DMS53 (cell line): ENCODE measurements at places on chromosomes 7 and 10.

DNA sequence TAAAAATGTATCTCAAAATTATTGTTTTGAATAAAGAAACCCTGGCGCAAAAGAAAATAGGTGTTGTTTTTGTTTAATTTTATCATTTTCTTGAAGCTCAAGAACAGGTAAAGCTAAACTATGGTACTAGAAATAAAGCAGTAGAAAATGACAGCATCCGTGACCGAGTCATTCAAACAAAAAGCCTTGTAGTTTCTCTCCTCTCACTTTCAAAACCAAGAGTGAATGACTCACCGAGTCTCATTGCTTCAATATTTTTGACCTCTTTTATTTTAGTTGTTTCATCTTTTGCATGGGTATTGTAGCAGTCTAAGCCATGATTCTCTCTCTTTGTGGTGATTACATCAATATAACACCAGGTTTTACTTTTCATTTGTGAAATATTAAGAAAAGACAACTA lies 396.5 kb downstream of the POM121L12 start:
- DNase-seq: no peak

GRCh38 chr10:86090807-86091206 lies 275.8 kb downstream of the GRID1 start:
- DNase-seq: no peak

GRCh38 chr7:116912269-116912909 lies 40.9 kb upstream of the ST7 start:
- DNase-seq: no peak

DNA sequence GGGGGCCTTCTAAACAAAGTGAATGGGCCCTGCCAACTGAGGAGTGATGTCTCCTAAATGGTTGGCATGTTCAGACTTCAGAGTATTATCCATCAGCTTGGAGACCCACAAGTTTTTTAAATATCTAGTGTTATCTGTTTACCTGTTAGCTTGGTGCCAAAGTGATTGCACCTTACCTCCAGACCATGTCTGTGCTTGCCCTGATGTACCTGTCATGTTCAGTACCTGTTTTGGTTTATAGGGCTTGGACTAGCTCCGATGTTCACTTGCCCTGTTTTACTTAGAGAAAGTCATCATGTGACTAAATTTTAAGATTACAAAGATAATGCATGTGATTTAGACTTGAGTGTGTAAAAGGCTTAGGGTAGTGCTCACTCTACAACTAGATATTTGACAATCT lies 67.7 kb downstream of the CNNM2 start:
- DNase-seq: no peak

- DNase-seq: no peak
Measured at GRCh38 chr10:102620138-102620590, 24.1 kb upstream of the TRIM8 start.

DNA sequence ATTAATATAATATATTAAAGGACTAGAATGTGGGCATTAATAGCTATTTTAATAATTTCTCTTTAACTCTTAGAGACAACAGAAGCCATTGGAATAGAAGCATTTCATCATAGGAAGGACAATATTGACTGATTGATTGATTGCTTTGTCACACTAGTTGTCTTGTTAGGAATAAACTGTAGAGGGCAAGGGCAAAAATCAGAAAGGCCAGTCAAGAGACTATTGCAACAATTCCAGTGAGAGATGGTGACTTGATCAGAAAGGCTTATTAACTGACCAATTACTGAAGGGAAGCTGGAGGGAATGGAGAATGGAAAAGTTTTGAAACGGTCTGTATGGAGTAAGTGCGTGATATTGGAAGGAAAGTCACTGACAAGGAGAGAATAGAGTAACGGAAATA lies 87.3 kb downstream of the RUNDC3B start:
- DNase-seq: no peak

- no peak for DNase-seq
Measured at GRCh38 chr10:62813453-62813852, 2.7 kb downstream of the EGR2 start.

GRCh38 chr7:128161466-128162125 lies 79.5 kb upstream of the LEP start:
- DNase-seq: no peak

DNA sequence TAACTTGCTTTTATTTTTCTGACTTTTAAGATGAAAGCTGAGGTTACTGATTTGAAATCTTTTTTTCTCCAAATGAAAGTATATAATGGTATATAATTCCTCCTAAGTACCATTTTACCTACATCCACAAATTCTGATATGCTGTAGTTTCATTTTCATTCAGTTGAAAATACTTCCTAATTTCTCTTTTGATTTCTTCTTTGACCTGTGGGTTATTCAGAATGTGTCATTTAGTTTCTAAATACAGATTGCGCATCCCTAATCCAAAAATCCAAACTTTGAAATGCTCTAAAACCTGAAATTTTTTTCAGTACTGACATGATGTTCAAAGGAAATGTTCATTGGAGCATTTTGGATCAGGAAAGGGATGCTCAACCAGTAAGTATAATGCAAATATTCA lies 168.7 kb downstream of the CELF2 start:
- DNase-seq: no peak

DNA sequence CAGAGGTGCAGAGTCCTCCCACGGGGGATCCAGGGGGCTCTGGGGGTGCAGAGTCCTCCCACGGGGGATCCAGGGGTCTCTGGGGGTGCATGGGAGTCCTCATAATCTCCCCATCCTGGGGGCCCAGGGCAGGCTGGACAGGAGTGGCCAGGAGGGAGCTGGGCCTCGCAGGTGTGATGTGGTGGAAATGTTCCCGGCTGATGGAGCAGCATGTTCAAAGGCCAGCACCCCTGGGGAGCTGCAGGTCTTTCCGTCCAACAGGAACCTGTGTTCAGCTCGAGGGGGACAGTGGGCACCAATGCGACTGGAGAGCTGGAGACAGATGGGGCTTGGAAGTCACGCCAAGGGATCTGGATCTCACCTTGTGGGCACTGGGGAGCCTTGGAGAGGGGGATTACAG lies 38.5 kb upstream of the PSMG3 start:
- DNase-seq: no peak

DNA sequence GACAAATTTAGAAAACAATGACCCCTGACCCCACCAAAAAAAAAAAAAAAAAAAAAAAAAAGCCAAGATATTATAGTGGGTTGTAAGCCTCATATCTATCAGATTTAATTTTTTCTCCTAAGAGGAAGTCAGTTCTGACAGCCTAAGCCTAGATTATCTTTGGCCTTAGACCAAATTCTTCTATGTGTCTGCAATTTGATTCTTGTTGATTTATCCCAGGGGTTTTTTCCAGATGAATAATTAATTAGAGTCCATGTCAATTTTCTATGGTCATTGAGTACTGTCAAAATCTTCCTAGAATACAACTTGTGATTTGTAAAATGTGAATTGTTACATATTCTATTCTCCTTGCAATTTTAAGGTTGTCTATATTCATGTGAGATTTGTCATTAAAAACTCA lies 151.6 kb upstream of the CACNA2D1 start:
- no peak for DNase-seq

DNA sequence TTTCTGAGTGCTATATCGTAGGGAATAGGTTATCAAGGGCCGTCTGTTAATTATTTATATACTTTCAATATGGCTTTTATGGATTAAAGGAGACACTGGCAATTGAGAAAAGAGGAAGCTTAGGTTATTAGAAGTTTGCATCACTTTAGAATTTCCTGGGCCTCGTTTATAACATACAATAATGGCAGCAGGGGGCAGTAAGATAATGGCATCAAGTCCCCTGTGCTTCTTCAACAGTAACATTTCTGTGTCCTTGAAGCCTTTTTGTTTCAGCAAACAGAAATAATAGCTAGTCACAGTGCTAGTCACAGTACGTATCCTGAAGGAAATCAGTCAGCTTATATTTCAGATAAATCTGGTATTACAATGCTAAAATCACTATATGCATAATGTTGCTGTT lies 41.9 kb downstream of the SPAM1 start:
- DNase-seq: peak; percentile 48
